ENCODE measurements at places on chromosomes 6 and 20.

GRCh38 chr6:21084656-21085055, 508.9 kb upstream of the SOX4 start:
- no peak for DNase-seq

- no peak for DNase-seq
Observed at GRCh38 chr6:13681305-13682061, 30.2 kb downstream of the RANBP9 start.

GRCh38 chr6:53795702-53796450, 1.1 kb downstream of the LRRC1 start:
- DNase-seq = no peak

DNA sequence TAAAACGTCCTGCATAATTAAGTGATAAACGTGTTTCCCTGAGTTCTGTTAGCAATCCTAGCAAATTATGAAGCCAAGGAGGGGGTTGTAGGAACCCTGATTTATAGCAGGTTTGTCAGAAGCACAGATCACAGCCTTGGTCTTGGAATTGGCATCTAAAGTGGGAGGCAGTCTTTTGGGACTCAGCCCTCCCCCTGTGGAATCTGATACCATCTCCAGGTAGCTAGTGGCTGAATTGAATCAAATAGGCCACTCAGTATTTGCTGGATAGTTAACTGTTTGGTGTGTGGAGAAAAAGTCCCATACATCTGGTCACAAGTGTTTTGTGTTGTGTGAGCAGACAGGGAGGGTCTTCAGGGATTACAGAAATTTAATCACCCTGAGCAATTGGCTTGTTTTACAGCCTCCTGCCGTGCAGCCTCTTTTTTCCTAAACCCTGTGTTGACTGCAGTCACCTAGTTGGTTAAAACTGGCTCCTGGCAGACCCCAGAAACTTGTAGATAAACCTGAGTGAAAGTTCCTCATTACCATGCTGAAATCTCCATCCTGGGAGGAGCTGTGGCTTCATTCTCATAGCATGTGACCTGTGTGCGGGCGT, 19.0 kb upstream of the KIFC1 start:
- no peak for DNase-seq

DNA sequence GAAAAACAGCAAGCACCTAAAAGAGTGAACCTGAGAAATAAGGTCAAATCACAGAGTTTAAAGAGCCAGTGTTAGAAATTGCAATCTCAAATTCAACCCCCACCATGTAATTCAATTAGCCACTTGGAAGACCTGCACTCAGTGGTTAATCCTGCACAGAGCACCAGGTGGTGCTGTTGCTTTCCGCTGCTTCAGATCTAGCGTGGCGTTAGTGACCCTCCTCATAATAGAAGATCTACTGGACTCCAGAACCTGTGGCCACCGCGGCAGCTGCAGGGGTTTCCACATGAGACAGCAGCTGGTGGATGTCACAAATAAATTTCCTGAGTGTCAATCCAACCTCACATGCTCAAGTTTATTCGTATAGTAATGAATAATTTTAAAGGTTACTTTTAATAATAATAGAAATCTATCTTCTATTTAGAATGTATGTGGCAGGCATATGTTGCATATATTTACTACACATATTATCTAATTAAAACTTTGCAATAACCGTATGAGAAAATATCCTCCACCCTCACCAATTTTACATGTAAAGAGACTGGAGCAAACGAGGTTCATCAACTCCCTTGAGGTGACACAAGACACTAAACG, 84.4 kb downstream of the SYNE1 start:
- DNase-seq = peak; percentile 11

DNA sequence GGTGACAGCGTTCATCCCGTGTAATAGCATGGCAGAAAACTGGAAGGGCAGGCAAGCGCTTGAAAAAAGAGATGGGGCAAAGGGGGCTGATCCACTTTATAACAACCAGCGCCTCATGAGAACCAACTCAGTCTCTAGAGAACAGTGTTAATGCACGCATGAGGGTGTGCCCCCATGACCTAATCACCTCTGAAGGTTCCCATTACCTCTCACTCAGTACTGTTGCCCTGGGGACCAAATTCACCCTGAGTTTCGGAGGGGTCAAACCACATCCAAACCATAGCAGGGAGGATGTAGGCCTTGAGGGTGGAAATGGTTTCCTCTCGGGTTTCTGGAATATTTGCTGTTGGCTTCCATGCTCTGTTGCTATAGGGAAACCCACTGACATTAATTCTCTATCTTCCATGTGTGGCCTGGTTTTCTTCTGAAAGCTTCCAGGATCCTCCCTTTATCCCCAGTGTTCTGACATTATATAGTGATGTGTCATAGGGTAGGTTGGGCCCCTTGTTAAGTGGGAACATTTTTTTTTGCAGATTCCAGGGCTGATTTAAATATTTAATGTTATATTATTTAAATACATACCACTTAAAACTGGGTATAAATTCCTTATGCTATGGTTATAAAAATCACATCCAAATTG, 65.2 kb downstream of the PPP1R14C start:
- DNase-seq = no peak

DNA sequence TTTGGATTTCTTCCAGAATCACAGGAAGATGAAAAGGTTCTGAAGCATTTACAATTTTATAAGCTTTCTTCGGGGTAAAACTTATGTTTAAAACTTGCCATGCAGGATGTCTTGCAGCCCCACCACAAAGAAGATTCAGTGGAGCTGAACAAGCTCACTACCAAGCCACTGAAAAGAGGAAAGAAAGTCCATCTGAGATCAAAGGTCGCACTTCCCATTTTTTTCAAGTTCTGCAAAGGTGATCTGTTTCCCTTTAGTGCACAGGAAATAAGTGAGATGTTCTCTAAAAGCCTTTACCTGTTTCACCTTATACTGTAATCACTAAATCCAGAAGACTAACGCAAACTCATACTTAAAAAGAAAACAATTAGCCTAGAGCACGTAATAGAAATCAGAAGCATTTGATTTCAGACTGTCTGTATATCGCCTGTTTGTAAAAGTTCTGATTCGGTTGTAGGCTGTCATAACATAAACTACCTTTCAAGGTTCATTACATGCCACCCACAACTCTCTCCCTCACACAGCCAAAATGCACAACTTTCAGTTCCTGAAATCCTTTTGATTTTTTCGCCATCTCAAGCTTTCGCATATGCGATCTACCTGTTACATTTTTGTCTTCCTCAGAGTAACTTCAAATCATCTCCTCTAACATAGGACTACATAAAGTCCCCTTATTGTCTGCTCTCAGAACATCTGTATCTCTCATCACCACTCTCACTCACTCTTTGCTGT, 1.8 kb downstream of the ECHDC1 start:
- no peak for DNase-seq

GRCh38 chr6:54879188-54879985, 32.8 kb downstream of the FAM83B start:
- DNase-seq = no peak

DNA sequence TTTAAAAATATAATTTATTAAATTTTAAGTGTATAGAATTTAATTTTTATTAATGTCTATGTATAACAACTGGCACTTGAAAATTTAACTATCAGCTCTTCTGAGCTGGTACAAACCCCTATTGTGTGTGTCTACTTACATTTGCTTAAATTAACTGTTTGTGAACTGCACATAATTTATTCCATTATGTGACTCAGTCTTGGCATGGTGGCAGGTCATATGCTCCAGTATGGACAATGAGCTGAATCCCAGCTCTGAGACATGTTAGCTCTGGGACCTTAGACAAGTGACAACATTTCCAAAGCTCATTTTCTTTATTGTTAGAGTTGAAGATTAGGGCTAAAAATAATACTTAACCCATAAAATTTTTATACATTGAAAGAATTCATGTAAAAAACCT, 526.1 kb upstream of the MARCKS start:
- DNase-seq = no peak

- DNase-seq = peak; percentile 22
Observed at GRCh38 chr6:133921249-133921859, 31.7 kb upstream of the TBPL1 start.

GRCh38 chr6:165223101-165223500, 86.3 kb downstream of the C6orf118 start:
- no peak for DNase-seq

DNA sequence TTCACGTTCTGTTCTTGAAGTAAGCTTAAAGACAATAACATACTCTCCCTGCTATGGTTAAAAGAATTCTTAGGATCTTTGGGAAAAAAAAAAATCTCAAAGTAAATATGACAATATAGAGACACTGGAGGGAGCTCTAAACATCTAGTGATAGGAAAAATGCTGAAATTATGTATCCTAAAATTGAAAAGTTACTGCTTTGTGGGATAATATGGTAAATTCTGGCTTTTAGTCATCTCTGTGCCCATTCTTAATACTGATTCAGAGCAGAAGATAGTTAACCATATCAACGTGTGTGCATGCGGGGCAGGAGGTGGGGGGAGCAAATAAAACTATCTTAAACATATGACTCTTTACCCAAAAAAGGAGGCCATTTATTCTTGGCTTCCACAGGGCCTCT, 165.4 kb downstream of the GMPR start:
- DNase-seq = no peak

- no peak for DNase-seq
Observed at GRCh38 chr6:112013051-112013450, 40.9 kb upstream of the CCN6 start.

GRCh38 chr6:168789699-168790098, 348.7 kb downstream of the SMOC2 start:
- DNase-seq = no peak

- no peak for DNase-seq
Observed at GRCh38 chr6:93376026-93376540, 43.3 kb downstream of the EPHA7 start.

GRCh38 chr6:122098201-122098678, 301.2 kb upstream of the HSF2 start:
- DNase-seq = no peak

DNA sequence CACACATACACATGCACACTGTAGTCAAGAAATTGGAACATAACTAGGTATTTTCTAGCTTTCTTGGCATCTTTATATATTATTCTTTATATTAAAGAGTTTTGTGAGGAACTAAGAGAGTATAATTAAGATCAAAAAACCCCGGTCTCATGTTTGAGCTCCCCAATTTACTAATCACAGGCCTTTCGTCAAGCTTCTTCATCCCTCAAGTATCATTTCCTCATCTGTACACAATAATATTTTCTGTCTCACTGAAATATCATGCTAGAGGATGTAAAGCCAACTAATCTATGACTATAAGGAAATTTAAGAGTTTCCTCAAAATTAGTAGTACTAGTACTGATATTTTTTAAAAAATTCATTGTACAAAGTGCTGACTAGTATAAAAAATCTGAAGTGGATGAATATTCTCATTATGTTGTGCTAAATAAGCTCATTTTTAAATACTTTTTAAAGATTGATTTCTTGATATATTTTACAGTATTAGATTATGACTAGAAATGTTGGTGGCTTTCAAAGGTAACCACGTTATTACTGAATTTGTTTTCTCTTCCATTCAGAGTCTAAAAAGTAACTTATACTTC, 28.0 kb downstream of the PEX3 start:
- no peak for DNase-seq

- DNase-seq = no peak
Observed at GRCh38 chr6:106539936-106540335, 89.4 kb downstream of the RTN4IP1 start.

- no peak for DNase-seq
Observed at GRCh38 chr6:158629367-158630221, 14.9 kb downstream of the DYNLT1 start.

- DNase-seq = no peak
Observed at GRCh38 chr6:106555767-106556166, 73.5 kb downstream of the RTN4IP1 start.

- no peak for DNase-seq
Observed at GRCh38 chr6:42131531-42131930, 10.9 kb downstream of the C6orf132 start.

DNA sequence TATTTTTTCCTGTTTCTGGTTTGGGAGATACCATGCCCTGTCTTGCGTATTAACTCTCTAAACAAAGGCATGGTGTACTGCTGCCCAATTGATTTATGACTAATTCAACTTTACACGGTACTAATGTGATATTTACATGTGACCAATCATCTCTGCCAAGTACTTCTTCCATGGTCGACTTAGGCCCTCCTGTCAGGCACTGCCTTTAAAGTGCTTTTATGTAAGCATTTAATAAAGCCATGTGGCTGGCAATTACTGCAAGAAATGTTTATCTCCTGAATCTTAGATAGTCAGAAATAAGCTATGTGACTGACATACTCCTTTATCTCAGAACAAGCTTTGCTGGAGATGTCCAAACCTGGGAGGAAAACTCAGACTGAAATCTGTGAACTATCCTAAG, 323.4 kb downstream of the BTBD3 start:
- DNase-seq = no peak

- DNase-seq = no peak
Observed at GRCh38 chr6:165819394-165819793, 156.4 kb upstream of the PDE10A start.

DNA sequence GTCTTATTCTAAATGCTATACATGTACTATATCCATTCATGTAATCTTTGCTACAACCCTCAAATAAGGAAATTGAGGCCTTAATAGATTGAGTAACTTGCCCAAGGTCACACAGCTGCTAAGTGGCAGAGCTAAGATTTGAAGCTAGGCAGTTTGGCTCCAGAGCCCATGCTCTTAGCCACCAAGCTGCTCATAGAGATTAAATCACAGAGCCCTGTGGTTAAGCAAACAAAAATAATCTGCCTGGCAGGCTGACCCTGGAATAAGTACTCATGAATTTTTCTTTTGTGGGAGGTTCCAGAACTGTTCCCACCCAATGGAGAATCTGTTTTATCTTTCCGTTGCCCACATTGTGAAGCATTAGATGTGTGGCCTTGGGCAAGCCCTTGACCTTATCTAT, 7.4 kb downstream of the AAR2 start:
- no peak for DNase-seq

- peak; percentile 49 for DNase-seq
Observed at GRCh38 chr6:89352278-89353117, at the start of gene UBE2J1. UBE2J1 (minus strand) TSS chr6:89352722; CDS start chr6:89352569, 153 bp downstream.

DNA sequence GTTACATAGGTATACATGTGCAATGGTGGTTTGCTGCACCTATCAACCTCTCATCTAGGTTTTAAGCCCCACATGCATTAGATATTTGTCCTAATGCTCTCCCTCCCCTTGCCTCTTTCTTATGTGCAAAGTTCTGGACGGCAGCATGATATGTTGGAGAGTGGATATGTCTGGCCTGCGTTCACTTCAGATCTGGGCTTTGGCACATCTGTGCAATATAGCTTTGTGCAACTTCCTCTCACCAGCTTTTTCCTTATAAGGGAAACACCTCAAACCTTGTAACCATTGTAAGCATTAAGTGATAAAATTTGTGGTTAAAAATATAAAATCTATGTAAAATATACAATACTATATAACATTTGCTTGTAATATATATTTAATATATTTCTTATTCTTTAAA, 288.0 kb downstream of the PHACTR1 start:
- no peak for DNase-seq

Measured in activated CD8-positive, alpha-beta memory T cell treated with anti-CD3 and anti-CD28 coated beads for 4 hours (primary cell).